ENCODE measurements at places on chromosomes 16 and 17. TPM values are rescaled to one million over a fixed set of nuclear protein-coding genes. Genes with fewer than 3 reads are reported as not detected.

Gene KRT25
- not detected for polyA plus RNA-seq

Gene GNAO1
- polyA plus RNA-seq: 7.3 TPM

Gene ST6GALNAC1
- polyA plus RNA-seq: 0.27 TPM

Gene MYLK3
- polyA plus RNA-seq: 0.14 TPM

Gene GP2
- polyA plus RNA-seq: not detected

Gene C17orf100
- polyA plus RNA-seq: 10.7 TPM

Gene WIPF2
- 19.8 TPM for polyA plus RNA-seq

Gene SHISA9
- 1.1 TPM for polyA plus RNA-seq

Gene TBX4
- polyA plus RNA-seq: not detected

Gene POLDIP2
- polyA plus RNA-seq: 93.2 TPM
